ENCODE measurements at places on chromosomes 5 and 9.

GRCh38 chr9:133506653-133507038 lies 18.1 kb downstream of the MYMK start:
- peak; percentile 86 for DNase-seq

- DNase-seq = no peak
These were observed 7.6 kb upstream of the CXXC5 start for GRCh38 chr5:139640421-139641115.

GRCh38 chr5:79697222-79698170 lies 7.9 kb downstream of the CMYA5 start:
- DNase-seq = no peak

DNA sequence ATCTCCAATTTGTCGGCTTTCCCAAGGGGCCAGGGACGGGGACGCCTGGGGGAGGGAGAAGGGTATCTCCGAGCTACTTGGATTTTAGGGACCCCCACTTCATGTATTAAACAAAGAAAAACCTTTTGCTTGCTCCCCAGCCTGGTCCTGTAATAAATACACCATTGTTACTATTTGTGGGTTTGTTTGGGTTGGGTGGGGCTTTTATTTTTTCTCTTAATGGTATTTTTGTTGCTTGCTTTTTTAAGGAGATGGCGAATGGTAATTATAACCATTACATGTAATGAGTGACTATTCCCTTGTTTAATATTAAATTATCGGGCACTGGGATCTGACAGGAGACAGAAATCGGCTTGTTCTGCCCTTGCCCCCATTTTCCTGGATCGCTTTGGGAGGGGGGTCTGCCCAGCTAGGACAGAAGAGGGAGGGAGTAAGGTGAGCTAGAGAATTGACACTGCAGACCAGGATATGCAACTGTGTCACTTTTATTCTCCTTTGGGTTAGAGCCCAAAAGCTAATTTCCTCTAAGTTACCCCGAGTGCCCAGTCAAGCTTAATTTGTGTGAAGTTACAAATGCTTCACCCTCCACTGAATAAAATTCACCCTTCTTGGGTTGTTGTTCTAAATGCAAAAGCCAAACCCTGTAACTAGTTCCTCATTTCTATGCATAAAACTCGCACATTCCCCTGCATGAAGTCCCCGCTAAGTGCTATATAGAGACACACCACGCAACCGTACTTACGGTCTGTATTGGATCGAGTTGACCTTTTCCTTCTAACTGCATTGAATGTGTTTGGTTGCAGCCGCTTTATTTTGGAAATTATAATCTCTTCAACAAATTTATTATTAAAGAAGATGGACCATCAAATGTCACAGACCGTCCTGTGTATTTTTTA lies 1.6 kb upstream of the ZNF608 start:
- no peak for DNase-seq

DNA sequence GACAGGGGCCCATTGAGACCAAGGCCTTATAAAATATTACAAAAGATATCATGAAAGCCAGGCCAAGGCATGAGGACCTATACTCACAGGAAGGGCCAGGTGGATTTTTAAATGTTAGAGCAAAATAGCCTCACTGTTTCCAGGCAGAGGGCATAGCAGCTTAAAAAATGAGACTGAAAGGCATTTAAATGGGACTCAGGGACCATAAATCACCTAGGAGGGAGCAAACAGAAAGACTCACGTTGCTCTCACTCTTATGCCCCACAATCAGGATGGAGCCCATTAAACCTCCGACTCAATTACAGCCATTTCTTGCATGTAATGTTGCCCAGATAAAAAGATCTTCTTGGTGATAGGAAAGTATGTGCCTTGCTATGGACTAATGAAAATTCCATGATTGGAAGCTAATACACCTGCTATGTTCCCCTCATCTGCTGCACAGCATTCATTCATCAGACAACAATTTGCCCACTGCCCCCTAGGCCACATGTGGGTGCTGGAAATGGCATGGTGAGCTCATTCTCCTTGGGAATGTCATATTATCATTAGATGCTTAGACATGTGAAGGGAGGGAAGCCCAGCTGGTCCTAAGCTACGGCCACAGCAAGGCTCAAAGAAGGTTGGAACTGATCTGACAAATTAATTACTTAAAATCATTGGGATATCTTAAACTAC lies 128.6 kb upstream of the GRIA1 start:
- DNase-seq = no peak

GRCh38 chr5:127228540-127229184 lies 61.9 kb upstream of the MEGF10 start:
- no peak for DNase-seq

DNA sequence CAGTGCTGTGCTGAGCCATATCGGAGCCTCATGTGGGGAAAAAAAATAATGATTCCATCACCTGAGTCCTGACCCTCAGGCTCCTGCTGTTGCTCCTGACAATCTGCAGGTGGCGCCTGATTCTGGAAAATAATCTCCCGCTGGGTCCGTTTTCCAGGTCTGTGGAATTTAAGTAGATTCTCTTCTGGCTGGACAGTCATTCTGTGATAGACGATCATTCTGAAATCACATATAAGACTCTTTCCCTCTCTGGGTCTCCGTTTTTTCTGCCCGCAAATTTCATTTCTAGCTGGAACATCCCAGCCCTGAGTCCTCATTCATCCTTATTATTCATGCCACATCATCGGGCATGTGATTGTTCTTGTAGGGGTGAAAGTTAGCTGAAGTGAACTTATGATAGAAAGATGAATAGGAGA lies 22.1 kb upstream of the STXBP1 start:
- DNase-seq = no peak

GRCh38 chr5:38151878-38152277 lies 106.5 kb upstream of the EGFLAM start:
- DNase-seq = no peak

DNA sequence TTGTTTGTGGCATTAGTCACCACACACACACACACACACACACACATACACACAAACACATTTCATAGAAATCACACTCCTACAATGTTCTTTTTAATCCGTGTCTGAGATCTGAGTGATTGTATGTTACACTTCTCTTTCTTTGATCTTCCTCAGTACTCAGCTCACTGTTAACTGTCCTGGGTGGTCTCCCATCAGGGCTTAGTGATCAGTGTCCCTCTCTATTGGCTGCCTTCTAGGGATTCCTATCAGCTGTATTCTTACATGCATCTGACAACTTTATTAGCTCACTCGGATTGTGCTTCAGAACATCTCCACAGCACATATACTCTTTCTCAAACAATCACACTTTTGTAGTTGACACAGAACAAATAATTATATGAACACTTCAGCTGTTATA lies 170.2 kb upstream of the POU5F2 start:
- DNase-seq = no peak

DNA sequence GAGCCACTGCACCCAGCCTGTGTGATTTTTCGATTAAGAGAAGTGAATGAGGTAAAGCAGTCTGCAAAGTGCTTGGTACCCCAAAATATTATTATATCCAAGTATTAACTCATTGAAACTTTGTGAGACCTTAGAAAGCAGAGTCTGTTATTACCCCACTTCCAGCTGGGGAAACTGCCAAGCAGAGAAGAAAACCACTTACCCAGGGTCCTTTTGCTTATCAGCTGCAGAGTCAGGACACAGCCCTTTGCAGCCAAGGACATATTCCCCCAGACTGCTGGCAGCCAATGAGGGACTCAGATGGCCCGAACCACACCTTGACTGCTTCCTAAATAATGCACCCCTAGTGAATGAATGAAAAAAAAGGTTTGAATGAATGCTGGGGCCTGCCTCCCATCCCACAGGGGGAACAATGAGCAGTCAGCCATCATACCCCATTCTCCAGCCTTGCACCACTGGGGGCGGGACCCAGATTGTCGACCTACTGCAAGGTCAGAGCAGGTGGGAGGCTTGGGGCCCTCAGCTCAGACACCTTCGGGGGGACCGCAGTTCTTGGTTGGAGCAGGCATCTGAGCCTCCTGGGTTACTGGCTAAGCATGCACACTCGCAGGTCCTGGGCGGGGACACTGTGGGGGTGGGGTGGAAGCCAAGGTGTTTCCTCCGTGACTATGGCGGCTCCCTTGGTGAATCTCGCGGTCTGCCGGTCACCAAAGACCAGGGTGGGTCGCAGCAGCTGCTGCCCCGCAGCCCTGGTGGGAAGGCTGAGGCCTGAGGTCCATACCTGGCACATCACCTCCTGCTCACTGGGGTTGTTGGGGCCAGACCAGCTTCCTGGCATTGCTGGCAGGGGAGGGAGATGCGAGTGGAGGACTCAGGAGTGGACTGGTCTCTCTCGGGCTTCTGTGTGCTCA lies 29.7 kb downstream of the PRRT1B start:
- DNase-seq = no peak

GRCh38 chr5:81303563-81303962 lies 2.2 kb downstream of the ZCCHC9 start:
- peak; percentile 33 for DNase-seq

DNA sequence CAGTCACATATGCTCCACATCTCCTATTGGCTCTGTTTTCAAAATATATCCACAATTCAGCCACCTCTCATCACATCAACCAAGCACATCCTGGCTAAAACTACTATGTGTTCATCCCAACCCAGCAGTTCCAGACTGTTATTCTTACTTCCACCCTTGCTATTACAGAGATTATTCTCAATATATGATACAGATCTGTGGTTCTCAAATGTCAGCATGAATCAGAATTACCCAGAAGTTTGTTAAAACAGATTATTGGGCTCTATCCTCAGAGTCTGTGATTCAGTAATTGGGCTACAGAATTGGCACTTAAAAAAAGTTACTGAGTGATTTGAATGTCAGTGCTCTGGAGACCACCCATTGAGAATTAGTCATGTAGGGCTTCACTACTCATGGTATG lies 78.8 kb upstream of the IZUMO3 start:
- DNase-seq = no peak

DNA sequence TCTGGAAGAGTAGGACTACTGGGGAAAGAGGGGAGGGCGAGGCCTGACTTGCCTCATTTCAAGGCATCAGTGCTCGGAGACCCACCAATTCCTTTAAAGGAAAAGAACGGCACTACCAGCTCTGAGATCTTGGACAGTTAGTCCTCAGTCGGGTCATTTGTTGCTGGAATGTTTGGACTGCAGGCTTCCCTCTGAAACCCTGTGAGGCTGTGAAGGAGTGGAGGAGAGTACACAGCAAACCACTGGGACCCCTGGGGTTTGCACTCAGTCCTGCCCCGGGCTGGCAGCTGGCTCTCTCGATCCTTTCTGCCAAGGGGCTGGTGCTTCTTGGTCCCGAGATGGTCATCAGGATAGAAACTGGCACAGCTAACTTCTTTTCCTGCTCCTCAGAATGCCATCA lies 194.5 kb downstream of the TRIO start:
- no peak for DNase-seq

- no peak for DNase-seq
These were observed 15.5 kb downstream of the SPATA31E1 start for GRCh38 chr9:87898151-87898550.

DNA sequence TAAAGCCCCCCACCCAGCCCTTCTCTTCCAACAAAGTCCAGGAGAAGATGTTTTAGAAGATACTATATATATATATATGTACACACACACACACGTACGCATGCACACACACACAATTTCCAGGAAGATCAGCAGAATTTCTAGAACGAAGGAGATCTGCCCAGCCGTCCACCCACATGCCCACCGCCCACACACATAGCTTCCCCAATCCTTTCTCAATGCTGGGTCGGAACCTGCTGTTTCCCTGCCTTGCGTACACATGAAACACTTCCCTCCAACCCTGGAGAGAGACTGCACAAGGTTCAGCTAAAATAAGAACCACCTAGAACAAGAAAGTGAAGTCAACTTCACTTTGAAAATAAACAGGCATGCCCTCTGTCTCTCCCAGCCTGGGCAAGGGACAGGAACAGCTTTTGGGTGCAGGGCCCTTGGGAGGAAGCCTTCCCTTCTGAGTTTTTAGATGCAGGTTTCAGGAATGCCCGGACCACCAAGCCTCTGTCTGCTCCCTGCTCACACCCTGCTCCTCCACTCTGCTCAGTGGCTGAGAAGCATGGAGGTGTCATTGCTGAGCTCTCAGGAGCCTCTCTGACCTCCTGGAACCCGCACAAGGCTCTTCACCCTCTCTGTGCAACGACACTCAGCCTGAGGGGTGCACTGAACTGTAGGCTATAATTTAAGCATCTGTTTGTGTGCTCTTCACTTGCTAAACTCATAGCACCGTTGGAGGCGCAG lies 149.4 kb downstream of the C5orf15 start:
- no peak for DNase-seq

DNA sequence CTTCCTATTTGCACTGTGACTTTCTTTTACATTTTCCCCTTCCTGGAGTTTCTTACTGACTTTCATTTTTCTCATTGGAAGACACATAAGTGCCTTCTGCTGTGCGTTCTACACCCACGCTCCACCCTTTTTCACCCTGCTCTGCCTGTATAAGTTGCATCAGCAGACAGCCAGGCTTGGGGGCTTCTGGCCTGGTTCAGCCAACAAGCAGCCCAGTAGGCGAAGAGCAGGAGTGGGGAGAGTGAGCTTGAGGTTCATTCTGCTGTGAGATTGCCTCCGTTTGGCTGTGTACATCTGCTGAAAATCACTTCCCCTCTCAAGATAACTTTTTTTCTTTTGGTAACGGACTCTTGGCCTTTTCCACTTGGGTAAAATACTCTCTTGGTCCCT lies 38.4 kb downstream of the RASGRF2 start:
- no peak for DNase-seq

DNA sequence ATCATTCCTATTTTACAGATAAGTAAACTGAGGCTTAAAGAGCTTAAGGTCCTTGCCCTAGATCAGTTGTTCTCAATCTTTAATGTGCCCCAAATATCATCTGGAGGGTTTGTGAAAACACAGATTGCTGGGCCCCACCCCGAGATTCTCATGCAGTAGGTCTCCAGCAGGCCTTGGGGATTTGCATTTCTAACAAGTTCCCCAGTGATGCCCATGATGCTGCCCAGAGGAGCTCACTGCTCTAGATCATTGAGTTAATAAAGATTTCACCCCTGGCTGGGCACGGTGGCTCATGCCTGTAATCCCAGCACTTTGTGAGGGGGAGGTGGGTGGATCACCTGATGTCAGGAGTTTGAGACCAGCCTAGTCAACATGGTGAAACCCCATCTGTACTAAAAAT lies 42.8 kb upstream of the RAD23B start:
- no peak for DNase-seq

DNA sequence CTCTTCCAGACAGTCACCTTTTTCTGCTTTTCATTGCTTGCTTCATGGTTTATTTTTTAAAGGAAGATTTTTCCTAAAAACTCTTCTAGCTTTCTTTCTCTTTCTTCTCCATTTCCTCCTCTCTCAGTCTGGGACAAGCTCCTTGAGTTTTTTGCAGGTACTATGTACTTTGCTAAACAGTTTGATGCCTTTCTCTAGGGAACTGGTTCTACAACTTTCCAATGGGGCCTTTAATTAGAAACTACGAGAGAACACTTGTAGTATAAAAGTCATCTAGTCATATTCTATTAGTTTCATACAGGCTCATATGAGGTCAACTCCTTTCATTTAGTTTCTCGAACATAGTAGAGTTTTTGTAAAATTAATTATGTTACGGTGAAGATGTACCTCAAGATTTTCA lies 189.6 kb downstream of the DOCK8 start:
- DNase-seq = no peak

DNA sequence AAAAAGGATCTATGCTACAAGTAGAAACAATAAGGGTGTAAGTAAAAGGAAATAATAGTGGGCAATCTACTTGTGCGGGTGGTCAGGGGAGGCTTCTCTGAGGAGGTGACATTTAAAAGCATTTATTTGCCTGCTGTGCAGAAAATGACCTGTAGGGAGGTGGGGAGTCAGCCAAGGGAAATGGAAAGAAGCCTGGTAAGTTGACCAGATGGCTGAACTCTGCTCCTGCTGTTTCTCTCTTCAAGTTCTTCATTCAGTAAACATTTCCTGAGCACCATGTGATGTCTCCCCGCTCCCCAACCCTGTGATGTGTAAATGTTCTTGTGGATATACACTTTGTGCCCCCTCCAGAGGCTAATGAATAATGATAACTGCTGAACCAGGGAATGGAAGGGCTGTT lies 9.9 kb upstream of the SPIN1 start:
- no peak for DNase-seq

Data from GM04503 (cell line).